ENCODE measurements at places on chromosomes 7 and 10.
A peak's percentile ranks its signal among the peaks of the same experiment; 100 is the strongest.

DNA sequence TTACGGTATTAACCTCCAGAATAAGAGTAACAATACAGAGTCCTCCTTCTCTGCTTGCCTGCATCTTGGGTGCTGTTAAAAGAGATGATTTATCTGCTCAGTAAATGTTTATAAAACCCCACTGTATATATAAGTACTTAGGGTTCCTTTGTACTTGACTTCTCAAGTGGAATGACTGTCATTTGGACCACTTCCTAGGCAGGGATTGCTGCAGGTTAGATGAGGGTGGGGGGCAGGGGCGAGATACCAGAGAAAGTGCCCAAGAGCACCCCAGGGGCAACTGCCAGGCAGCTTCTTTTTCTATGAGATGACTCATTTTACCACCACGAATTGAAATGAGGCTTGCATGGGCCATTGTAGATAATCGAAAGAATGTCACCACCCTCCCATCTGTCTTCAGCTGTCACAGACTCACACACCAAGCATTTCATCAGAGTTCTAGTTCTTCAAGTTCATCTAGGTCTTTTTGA lies 421.9 kb upstream of the GALNT17 start:
- no peak for DNase-seq

DNA sequence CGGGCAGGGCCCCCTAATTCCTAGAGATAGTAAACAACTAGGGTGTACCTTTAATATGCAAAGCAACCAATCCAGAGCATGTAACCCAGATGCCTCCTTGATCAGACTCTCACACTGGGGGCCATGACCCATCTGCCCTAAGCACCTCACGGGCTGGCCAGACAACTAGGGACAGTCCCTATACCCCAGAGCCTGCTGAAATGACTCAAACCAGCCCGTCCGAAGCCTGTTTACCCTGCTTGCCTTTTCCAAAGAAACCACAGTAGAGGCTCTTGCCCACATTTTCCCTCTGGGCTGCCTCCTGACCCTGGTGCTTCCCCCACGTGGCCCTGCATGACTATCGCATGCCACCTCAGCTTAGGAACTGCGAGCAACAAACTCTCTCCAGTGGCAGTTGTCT lies 46.2 kb downstream of the RGS10 start:
- DNase-seq: no peak

GRCh38 chr7:153641199-153641598 lies 411.0 kb upstream of the DPP6 start:
- DNase-seq: no peak

GRCh38 chr10:104085801-104086400 lies at the start of gene COL17A1:
Gene COL17A1, minus strand, starts transcription at chr10:104085880. Its CDS starts 5,207 bp downstream, at chr10:104080673.
- DNase-seq: no peak

GRCh38 chr10:95814011-95814727 lies 58.2 kb downstream of the ENTPD1 start:
- DNase-seq: no peak

GRCh38 chr7:84060000-84060399 lies 134.6 kb downstream of the SEMA3A start:
- DNase-seq: no peak

- DNase-seq: no peak
These were observed 21.8 kb upstream of the CDK14 start for GRCh38 chr7:90574146-90574819.

GRCh38 chr7:25786936-25787335 lies 365.1 kb upstream of the NFE2L3 start:
- DNase-seq: no peak

- DNase-seq: peak; percentile 54
These were observed 775 bp downstream of the STARD3NL start for GRCh38 chr7:38178695-38179344.

DNA sequence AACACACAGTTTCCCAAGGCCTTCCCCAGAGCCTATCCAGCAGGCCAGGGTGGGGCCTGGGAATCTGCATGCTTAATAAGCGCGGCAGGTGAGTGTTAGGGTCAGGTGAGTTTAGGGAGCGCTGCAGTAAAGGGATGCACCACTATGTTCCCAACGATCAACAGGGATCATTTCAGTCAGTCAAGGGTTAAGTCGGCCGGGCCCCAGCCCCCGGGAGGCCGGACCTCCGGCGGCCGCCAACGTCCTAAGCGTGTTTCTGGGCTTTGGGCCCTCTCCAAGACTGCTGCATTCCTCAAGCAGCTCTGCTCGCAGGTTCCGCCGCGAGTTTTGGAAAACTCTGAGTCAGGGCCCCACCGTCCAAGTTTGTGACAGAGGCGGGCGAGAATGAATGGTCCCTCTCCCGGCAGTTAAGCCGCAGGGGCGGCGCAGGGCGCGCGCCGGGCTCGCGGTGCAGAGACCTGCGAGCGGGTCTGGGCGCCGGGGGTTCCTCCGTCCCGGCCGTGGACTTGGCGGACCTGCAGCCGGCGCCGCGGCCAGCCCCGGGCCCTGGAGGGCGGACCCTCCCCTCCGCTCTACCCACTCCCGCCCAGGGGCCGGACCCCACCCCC lies 81.6 kb downstream of the ARHGAP22 start:
- no peak for DNase-seq

GRCh38 chr7:143299346-143299745 lies 11.2 kb downstream of the CASP2 start:
- no peak for DNase-seq

GRCh38 chr7:116180302-116180701 lies 30.0 kb upstream of the TES start:
- DNase-seq: no peak

DNA sequence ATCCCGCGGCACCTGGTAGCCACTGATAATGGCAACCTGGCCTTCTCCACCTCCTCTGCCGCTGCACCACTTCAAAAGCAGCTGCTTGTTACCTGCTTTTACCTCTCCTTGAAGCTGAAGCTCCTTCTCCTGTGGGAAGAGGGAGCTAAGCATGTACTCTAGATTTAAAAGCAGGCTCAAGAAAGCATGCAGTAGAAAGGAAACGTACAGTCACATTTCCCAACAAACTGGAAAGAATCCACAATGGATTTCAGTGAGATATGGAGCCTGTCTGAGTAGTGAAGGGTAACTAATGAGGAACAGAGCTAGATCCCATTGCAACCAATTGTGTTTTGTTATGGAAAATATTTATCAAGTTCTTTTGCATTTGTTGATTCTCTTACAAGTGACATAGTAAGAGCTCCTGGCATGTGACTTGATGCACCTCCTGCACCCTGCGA lies 457.4 kb upstream of the GALNT17 start:
- no peak for DNase-seq

GRCh38 chr10:61052469-61053205 lies 108.7 kb upstream of the RHOBTB1 start:
- no peak for DNase-seq

DNA sequence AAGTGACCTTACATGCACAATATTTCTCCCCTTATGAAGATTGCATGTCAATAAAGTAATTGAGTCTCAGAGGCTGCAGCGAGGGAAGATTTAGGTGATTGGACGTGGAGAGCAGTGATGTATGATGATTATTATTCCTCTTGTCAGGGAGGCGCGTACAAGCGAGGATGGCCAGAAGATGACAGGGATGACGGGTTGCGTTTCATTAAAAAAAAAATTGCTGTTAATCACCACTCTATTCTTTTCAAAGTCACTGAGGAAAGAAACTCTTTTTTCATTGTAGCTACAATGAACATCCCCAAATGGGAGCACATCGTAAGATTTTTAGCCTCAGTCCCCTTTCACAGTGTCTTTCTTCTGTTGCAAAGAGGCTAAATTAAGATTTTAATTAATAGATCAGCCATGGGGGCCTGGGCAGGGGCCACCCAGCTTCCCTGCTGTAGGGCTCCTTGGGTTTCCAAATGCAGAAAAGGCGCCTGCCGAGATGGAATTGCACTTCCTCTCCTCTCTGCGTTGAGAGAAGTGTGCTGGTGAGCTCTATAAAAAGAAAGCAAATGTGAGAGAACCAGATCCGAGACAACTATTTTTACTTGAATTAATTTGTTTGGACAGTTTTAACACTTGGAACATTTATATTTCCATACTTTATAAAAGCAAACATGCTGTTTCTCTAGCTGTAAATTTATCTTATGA lies 998.1 kb downstream of the LRMDA start:
- DNase-seq: no peak

- DNase-seq: no peak
These were observed 155.9 kb upstream of the ASAH2 start for GRCh38 chr10:50407076-50407801.

DNA sequence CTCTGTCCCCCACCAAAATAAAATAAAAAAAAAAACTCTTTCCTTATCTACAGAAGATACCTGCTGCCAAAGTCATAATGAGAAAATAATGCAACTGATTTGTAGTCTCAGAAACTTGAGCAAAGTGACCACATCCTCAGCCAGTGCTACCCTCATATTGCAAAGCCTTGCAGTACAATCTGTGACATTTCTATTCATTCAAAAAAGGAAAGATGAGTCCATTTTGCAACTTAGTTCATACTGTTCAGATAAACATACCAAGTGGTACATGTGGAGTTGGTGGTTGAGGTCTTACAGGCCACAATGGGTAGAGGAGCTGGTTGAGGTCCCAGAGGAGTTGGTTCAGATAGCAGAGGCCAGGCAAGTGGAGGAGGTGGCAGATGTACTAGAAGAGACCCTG lies 6.5 kb upstream of the EIF5AL1 start:
- DNase-seq: no peak

DNA sequence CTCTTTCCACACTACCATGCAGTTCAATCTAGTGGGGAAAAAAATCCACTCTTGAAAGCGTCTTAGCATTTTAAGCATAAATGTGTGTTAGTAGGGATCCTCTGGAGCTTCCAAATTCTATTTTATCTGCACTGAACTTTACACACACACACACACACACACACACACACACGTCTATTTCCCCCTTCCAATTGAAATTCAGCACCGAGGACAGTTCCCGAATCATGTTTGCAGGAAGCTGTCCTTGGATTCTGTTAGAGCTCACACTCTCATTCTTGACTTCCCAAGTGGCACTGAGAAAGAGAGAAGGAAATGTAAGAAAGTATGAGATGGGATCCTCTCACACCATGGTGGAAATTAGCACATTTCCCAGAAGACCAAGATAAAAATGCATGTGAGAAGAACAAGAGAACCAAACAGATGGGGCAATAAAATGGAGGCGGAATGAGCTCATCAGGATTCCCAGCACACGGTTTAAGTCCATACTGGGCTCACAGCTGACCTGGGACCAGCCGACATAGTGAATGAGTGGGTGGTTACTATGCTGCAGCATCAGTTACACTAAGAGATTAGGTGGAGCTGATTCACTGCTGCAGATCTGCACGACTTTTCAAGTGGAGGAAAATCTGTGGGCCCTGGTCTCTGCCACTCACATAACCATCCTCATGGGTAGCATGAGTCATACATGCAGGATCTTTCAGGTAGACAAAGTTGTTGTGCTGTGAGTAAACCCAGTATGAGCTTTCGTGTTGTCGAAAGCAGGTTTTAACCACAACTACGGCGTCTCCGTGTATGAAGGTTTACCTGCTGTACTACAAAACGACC lies 3.3 kb upstream of the NPTX2 start:
- DNase-seq: no peak

DNA sequence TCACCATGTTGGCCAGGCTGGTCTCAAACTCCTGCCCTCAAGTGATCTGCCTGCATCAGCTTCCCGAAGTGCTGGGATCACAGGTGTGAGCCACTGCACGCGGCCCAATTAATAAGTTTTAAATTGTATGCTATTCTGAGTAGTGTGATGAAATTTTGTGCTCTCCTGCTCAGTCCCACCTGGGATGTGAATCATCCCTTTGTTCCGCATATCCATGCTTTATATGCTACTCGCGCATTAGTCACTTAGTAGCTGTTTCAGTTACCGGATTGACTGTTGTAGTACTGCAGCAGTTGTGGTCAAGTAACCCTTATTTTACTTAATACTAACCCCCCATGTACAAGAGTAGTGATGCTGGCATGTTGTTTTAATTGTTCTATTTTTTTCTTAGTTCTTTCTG lies 47.3 kb upstream of the OIT3 start:
- no peak for DNase-seq

- DNase-seq: no peak
These were observed 375.7 kb upstream of the NPSR1 start for GRCh38 chr7:34282271-34282670.

DNA sequence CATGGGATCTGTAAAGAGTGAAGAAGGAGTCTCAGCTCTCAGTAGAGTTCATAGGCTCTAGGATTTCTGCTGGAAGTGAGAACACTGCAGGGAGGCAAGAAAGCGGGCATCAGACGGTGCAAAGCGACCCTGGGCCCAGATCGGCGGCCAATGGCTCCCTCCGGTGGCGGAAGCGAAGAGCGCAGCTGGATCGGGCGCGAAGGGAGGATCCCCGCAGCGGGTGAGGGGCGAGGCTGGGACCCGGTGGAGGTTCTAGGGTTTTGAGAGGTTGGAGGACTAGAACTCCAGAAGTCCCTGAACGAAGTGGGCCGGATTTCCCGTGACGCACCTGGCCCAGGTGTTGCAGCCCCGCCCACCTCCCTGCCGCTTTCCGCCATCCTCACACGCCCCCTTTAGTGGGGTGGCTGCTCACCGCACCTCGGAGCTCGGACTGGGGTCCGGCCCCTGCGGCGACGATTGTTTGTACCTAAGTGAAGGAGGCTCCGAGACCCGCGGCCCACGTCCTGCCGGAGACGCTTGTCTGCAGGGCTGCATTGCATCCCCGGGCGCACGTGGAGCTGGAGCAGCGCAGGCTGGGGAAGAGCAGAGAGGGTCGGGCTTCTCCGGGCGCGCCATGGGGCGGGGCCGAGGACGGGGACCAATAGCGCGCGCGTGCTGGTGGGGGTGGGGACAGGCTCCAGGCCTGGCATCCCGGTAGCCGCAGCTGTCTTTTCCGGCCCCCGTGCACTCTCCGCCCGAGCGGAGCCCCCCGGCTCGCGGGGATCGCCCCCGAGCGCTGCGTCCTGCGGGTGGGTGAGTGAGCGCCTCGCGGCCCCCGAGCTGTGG lies at the start of gene SLC12A9:
SLC12A9 (plus strand) TSS at position 666 of the 825 bp plus-strand sequence. CDS start 1,485 bp downstream, outside the sequence.
- DNase-seq: peak; percentile 65

GRCh38 chr7:114392686-114393085 lies 21.9 kb upstream of the FOXP2 start:
- no peak for DNase-seq

- peak; percentile 15 for DNase-seq
These were observed 39.7 kb upstream of the TEX47 start for GRCh38 chr7:88835147-88835728.
